CD4-positive, alpha-beta memory T cell (primary cell): ENCODE measurements at places on chromosomes 1 and 21. TPM values are rescaled to one million over a fixed set of nuclear protein-coding genes. Genes with fewer than 3 reads are reported as not detected.
A peak's percentile ranks its signal among the peaks of the same experiment; 100 is the strongest.

DNA sequence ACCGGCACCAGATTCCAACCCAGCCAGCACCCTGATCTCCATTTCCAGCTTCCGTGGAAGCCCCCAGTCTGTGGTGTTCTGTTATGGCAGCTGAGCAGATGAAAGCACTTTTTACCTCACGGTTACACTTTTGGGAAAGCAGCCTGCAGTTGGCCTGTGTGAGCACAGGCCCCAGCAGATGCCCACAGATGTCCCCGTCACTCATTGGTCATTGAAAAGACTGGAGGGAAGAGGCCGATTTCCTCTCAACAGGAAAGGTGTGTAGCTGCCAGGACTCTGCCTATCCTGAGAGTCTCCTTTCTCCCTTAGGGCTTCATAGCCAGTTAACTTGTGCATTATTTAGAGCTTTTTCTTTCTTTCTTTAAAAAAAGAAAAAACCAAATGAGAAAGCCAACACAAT is 123.0 kb downstream of the PCBP3 start:
- peaks cover 21% of the 10 kb centered on the region for H3K4me1 ChIP-seq
- H3K27me3 ChIP-seq: no peaks in the 10 kb centered on the region
- H3K4me3 ChIP-seq: no peak overlapping the region

CRNN gene
- not detected for total RNA-seq

GRCh38 chr1:2628191-2628932 is 4.5 kb downstream of the MMEL1 start:
- H3K27me3 ChIP-seq: peaks cover 9% of the 10 kb centered on the region
- H3K36me3 ChIP-seq: no peaks in the 10 kb centered on the region
- no peak overlapping the region for H3K27ac ChIP-seq

DNA sequence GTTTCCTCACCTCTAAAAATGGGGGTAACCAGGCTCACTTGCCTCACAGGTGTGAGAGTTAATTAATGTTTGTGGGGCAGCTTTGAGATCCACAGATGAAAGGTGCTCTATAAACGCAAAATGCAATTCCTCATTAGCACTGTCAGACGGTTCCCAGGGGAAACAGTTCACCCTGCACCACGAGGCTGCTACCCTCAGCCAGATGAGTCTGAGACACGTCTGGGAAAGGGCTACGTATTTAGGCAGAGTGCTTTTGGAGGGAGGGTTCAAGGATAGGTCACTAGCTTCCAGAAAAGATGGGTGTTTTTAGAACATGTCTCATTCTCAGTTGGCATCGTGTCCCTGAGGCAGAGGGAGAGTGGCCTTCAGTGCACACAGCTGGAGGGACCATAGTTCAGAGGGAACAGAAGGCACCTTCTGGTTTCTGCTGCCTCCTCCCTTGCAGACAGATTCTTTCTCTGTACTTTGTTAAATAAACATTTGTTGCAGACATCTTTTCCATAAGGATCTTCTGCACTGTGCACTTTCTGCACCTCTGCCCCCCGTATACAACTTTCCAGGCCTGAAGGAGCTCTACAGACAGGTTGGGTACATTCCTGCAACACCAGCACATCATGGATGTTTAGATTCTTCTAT is 139.9 kb downstream of the CLIC6 start:
- H3K27me3 ChIP-seq: no peaks in the 10 kb centered on the region
- H3K27ac ChIP-seq: peak overlapping the region; percentile 59
- DNase-seq: no peak
